ENCODE measurements at places on chromosomes 2 and 18.

- peak; percentile 51 for DNase-seq
These were observed 519 bp downstream of the TTL start for GRCh38 chr2:112482309-112483041.

GRCh38 chr2:241750076-241750840 is 15.8 kb downstream of the D2HGDH start:
- DNase-seq = no peak

DNA sequence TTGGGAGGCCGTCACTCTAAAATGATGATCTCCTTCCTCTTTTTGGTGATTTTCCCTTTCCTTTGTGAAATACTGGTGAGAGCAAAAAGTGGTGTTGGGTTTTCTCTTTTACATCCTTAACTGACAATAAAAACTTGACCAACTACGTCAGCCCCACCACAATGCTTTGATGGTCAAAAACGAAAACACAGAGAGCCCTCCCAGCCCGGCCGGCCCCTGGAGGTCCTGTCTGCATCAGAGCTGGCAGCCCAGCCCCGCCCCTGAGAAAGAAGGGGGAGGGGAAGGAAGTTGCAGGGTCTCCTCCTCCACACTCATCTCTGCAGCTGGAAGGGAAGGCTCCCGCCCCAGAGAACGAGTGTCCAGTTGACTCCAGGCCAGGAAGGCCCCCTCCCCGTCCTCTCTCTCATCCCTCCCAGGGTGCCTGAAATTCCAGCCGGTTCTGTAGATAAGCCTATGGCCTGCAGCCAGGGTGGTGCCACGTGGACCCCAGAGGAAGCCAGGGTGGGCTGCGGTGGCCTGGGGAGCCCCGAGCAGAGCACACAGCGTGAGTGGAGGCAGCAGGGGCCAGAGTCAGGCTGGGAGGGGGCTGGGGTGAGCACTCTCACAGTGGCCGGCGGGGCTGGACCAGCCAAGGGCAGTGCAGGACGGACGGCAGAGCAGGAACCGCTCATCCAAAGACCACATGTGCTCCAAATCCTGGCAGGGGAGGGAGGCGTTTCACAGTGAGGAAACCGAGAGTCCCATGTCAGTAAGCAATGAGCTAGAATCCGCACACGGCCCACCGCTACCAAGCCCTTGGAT is 19.8 kb downstream of the BIN1 start:
- DNase-seq = peak; percentile 86

- no peak for DNase-seq
These were observed 104.4 kb downstream of the PTH2R start for GRCh38 chr2:208511016-208511415.

DNA sequence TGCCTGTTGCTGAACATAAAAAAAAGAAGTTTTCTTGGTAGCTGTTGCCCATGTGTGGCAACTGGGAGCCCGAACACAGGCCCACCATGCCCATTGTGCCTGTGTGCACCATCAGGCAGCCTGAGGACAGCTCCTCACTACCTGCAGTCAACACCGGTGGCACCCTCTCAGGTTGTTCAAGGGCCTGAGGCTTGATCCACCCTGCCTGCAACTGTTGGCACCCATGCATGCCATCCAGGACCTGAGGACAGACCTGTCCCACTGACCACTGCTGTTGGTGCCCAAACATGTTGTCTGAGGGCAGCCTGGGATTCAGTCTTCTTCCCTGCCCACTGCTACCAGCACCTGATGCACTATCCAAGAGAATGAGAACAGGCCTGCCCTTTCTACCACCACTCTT is 661.1 kb upstream of the ZNF804A start:
- DNase-seq = no peak

- DNase-seq = no peak
These were observed 21.6 kb downstream of the FBXO36 start for GRCh38 chr2:229943770-229944449.

DNA sequence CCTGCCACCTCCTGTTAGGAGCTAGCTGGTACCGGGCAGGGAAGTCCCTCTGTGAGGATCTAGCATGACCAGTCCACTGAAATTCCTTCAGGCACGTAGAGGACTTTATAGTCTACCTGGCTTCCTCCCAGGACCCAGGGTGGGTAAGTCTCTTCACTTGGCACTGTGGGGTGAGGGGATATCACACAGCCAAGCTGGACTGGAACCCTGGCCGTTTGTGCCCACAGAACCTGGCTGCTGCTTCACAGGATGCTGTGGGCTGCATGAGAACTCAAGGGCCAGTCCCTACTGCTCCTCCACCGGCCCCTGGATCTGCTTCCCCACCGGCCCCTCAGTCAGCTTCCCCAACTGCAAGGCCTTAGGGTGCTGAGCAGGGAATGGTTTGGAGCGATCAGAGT is 35.8 kb downstream of the HS1BP3 start:
- no peak for DNase-seq

- no peak for DNase-seq
These were observed 56.3 kb upstream of the FZD5 start for GRCh38 chr2:207825978-207826377.

DNA sequence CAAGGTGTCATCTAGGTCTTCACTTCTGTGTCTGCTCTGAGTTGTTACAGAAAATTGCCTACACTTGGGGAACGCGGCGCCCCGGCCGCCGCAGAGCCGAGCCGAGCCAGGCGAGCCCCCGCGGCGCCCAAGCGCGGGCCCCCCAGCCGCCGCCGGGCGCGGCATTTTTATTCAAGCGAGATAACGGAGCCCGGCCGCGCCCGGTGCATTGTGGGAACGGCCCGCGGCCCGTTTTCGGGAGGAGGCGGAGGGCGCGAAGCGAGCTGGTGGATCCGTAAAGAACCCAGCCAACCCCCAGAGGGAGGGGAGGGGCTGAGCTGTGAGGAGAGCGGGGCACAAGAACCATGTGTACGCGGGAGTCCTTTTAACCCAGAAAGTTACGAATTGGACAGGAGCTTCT is 191.8 kb downstream of the FTCDNL1 start:
- peak; percentile 30 for DNase-seq

GRCh38 chr18:37451239-37451825 is 114.3 kb downstream of the CELF4 start:
- DNase-seq = no peak

DNA sequence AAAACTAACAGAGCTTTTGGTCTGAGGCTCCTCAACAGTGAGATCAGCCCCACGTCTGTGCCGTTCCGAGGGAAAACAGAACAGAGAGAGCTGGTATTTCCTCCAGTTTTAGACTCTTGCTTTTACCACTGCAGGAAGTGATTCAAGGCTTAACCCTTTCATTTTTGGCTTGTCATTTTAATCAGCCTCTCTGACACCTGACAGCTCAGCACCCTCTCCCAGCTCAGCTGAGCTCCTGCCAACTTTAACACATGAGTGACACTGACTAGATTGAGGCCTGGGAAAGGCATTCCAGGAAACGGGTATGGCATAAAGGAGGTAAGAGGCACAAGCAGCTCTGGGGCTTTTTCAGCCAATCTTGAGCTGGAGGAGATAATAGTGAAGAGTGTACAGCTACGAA is 239.4 kb upstream of the SKOR2 start:
- no peak for DNase-seq

DNA sequence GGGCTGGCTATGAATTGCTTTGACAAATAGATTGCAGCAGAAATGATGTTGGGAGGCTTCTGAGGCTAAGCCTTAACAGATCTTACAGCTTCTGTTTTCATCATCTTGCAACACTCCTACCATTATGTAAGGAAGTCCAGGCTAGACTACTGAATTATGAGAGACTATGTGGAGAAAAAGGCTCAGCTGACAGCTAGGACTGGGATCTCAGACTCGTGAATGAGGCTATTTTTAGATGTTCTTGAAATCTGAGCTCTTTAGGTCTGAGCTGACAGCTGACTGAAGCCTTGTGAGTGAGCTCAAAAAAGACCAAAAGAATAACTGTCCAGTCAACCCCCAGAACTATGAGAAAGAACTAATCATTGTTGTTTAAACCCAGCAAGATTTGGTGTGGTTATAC is 70.3 kb downstream of the VWC2L start:
- DNase-seq = peak; percentile 2
